K562 (cell line): ENCODE measurements at places on chromosomes 2 and 18.
A peak's percentile ranks its signal among the peaks of the same experiment; 100 is the strongest.

DNA sequence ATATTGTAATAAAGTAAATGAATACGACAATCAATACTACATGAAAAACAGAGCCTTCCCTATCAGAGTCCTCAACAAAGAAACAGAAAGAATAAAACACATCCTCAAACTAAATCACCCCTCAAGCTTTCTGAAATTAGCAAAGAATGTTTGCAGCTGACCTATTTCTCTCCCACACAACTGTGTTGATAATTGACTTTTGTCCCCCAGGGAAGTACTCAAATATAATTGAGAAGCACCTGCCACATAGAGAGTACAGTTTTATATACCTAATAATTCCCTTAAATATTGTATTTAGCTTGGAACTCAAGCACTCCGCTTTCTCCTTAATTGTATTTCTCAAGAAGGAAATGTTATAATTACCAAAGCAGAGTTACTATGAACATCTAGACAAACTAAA is 12.6 kb downstream of the CACNB4 start:
- DNase-seq = no peak

GRCh38 chr18:924987-925386 is 20.3 kb downstream of the ADCYAP1 start:
- DNase-seq = no peak

DNA sequence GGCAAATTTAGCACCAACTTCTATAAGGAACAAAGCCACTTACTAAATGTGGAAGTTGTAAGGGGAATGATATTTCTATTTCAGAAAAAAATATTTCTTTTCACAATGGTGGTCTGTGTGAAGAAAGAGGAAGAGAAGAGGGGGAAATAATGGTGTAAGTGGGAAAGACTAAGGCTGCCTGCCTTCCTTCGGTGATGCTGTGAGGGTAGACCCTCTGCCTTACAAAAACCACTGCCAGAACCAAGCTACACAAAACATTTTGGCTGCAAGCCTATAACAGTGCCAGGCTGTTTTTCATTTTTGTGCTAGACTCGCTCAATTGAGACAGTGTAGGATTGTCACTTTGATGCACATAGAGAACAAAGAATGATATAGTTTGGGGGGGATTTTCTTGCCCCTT is 286.6 kb downstream of the ZEB2 start:
- DNase-seq = no peak

DNA sequence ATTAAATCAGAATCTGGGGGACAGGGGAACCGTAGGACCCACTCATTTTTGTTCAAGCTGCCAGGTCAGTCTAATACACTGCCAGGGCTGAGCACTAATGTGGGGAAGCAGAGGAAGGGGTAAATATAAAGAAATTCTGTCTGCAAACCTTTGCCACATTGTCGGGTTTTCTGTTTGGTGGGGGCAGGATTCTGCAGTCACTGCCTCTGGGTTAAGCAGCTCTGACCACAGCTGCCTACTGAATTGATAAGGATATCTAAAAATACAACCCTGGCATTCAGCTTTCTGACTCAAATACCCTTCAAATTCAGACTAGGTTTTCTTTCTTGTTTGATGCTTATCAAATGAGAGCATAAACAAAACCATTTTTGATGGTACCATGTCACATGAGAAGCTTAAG is 6.0 kb downstream of the DNER start:
- no peak for DNase-seq

GRCh38 chr2:238238766-238239542 is 884 bp downstream of the HES6 start:
- peak; percentile 54 for DNase-seq
